ENCODE measurements at places on chromosomes 5 and 9. TPM values are rescaled to one million over a fixed set of nuclear protein-coding genes. Genes with fewer than 3 reads are reported as not detected.

GRCh38 chr5:103013933-103014552, 105.9 kb downstream of the GIN1 start:
- no peak for DNase-seq

GRCh38 chr9:134139081-134139480, 3.2 kb downstream of the WDR5 start:
- no peak for DNase-seq

GRCh38 chr9:33230756-33231622, 9.0 kb upstream of the SPINK4 start:
- DNase-seq = no peak

DNA sequence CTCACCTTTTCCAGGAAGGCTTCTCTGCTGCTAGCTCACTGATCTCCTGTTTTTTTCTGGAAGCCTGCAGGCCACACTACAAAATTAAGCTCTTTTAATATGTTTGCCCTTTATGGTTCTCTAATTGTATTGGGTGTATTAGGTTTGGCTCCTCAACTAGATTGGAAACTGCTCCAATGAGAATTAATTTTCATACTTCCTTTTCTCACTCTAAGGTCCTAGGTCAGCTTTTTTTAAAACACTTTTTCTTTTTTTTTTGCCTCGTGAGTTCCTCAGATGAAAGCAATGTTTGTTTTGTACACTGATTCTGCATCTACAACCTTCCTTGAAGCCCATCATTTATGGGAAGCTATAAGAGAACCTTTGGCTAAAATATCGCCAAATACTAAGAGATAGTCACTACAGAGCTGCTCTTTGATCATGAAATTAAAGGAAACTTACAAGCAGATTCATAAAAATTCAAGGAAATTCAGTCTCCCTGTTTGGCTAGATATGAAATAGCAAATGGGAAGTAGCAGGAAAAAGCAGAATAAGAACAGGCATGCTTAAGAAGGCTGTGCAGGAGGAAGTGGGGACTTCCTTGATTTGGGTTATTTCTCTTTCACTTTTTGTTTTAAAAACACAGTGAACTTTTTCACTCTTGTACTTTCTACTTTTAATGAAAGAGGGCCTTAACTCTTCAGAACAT, 55.2 kb upstream of the FYB1 start:
- DNase-seq = no peak

DNA sequence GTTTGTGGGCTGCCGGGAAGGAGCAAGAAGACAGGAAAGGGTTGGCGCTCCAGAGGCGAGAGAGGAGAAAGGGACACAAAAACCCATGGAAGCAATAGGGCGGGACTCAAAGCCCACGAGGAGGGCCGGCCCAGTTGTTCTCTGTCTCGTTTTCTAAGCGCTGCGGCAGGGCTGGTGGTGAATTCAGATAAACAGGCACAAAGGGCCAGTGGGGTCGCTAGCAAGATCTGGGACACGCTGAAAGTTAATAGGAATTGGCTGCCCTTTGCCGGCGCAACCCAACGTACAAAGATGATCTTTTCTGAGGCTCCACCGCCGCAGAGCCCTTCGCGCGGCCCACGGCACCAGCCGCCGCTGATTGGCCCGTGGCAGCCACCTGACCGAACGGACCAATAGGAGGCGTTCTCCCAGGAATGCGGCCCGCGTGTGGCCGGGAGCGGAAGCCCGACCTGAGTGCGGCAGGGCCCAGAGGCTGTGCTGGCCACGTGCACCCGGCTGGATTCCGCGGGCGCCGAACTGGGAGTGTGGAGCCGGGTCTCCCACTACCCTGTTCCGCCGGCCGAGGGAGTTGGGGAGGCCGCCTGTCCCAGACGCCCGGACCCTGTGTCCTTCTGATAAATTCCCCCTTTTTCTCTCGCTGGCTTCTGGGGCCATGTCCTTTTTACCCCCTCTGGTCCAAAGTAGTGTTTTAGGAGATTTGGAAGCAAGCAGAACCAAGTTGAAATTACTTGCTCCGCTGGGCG, 16.8 kb upstream of the NSD1 start:
- peak; percentile 96 for DNase-seq

The RANBP6 gene
- 19.5 TPM for total RNA-seq

The PRLR gene
- total RNA-seq = 6.3 TPM

The LHX3 gene
- not detected for total RNA-seq

The HACD4 gene
- total RNA-seq = 2.9 TPM

The DMRTA1 gene
- total RNA-seq = 2.3 TPM

Measured in kidney (tissue), 22 donors.